ENCODE measurements at places on chromosomes 1 and 21.

DNA sequence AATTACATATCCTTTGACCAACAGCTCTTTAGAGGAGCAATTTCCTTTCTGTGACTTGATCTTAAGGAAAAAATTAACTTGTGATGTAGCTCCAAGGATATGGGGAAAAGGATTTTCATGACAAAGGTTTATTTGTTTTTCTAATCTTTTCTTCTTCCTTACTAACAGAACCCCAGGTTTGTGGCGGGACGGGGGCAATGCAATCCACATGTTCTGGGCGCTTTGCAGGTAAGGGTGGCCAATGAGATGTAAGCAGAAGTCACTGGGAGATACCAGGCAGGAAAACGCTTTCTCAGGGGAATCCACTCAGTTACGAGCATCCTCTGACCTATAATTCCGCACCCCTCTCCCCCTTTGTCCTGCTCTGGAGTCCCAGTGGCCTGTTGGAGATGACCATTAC, 122.0 kb downstream of the MRPS6 start:
- no peak for DNase-seq

DNA sequence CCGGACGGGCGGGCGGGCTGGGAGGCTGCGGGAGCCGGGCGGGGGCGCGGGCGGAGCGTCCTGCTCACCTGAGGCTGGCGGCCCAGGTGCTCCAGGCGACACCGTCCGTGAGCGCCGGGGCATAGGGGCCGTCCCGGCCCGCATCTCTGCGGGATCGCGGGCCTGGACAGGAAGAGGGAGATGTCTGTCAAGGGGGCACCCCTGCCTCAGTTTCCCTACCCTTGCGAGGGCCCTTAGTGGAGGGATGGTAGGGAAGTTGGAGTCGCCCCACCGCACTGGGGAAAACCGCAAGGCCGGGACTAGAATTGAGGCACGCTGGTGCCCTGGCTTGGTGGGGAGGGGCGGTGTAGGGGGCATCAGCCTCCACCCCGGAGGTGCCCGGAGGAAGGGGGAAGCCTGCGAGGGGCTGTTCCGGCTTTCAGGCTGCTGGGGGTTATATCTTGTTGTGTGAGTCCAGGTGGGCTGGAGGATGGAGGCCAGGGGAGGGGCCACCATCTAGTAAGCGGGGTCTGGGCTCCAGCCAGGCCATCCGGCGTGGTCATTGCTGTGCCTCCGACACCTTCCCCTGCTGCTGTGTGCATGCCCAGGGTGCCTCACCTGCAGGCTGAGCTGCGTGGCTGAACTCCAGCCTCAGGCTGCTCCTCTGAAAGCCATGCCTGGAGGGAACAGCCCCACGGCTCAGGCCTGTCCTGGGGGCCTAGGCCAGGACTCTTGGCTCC, 580 bp downstream of the VWA1 start:
- no peak for DNase-seq

DNA sequence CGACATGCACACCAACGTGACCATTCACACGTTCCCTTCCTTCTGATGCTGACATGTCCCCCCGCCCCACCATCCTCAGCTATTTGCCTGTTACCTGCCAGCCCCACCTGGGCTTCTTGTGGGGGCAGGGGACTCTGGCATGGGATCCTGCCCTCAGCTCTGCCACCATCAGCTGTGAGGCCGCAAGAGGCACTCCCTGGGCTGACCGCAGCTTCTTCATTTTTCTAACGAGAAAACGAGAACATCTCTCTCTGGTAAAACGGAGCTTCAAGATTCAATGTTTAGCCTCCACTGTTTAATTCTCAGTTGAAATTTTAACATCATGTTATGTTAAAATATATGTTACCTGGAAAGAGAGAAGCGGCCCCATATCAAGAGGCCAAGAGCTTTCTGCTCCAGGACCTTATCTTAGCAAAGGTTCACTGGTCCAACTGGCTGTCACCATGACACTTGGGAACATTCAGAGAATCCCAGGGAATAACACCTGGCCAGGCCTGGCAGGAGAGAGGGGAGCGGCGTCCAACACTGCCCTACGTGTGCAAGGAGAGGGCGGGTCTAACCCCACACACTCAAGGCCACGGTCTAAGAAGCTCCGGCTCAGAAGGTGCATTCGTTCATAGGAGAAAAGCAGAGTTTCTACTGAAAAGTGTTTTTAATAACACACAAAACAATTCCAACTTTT, 51.3 kb downstream of the HLCS start:
- DNase-seq = no peak

DNA sequence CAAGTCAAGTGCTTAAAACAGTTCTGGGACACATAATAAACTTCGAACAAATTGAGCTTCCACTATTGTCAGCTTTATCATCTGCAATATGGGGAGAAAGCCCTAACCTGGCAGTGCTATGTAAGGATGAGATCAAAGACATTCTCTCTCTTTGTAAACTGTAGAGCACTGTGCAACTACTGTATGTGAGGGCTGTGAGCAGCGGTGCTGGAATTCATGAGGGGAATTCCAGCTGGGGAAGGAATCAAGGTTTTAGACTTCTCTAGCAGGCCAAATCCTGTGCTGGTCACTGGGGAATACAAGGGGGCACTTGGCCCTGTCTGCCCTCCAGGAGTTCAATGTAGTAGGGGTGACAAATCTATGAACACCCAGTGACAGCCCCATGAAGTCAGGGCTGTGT, 9.3 kb downstream of the FAM151A start:
- DNase-seq = no peak

GRCh38 chr1:171922999-171923398, 81.7 kb downstream of the DNM3 start:
- no peak for DNase-seq

DNA sequence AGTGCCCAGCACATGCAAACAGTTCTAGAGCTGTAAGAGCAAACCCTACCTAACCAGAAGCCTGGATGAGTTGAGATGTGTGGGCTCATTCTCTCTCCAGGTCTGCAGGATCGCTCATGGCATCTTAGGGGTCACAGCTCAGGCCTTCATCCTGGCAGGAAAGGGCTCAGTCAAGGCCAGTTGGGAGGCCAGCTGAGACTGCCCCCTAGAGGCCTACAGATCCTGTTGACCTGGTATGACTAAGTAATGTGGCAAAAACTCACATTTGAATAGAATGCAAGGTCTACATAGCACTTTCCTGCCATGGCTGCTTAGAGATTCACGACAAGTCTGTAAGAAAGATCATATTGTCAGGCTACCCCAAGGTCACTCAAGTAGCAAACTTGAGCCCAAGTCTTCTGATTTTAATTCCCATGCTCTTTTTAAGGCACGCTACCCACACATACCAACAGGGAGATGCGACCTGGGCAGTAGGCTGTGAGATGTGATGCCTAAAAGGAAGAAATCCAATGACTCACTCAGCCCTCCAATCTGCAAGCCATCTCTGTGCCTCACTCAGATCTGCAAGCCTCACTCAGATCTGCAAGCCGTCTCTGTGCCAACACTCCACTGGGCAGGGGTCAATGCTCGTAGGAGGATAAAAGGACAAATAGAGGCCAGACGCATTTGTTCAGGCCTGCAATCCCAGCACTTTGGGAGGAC, 5.1 kb upstream of the CAPN8 start:
- DNase-seq = no peak

- peak; percentile 74 for DNase-seq
Observed at GRCh38 chr1:228452194-228453021, 34.8 kb upstream of the RNF187 start.
